ENCODE measurements at places on chromosomes 7 and 10.

GRCh38 chr10:125060026-125060425, 100.3 kb downstream of the CTBP2 start:
- no peak for DNase-seq

DNA sequence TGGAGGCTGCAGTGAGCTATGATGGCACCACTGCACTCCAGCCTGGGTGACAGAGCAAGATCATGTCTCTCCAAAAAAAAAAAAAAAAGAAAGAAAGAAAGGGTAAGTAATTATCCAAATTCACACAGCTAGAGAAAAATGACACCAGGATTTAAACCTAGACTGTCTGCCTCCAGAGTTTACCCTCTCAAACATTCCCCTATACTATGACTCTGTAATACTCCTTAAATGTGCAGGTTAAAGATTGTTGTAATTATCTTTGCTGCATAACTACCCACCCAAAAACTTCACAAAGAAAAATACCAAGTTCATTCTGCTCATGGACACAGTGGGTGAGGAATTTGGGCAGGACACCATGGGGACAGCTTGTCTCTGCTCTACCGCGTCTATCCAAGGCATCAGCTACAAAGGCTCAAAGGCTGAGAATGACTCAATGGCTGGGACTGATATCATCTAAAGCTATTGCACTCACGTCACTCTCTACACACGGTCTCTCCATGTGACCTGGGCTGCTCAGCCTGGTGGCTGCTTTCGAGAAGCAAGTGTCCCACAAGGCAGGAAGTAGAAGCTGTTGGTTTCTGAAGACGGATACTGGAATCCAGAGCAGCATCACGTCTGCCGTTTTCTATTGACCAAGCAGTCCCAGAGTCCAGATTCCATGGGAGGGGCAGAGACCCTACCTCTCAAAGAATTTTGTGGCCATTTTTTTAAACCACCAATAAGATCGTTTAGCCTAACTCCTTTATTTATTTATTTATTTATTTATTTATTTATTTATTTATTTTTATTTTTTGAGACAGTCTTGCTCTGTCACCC, 185.7 kb upstream of the AUTS2 start:
- peak; percentile 6 for DNase-seq

GRCh38 chr7:23334482-23335056, 35.4 kb downstream of the MALSU1 start:
- no peak for DNase-seq

DNA sequence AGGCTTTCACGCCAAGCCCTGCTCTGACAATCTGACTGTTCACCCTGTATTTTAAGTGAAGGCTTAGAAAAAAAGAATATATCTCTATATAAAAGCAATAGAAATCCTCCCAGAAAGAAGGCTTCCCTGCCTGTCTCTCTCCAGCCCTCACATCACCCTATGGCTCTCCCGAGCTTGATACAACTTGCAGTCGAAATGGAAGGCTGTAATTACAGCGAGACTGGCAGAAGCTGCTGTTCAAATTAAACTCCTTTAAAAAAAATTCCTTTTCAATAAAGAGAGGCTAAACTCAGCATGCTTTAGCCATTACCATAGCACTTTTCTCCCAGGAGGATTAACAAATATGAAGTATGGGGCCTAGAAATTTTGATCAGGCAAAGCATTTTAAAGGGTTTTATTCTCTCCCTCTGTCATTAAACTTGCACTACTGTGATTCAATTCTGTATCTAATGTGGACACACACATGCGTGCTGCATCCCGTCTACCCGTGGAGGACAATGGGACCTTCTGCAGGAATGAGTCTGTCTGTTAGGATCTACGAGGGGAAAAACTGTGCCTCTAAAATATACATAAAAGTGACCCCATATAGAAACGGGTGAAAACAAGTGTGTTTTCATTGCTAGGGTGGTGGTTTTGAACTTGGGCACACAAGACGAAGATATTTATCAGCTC, 223.8 kb downstream of the USP6NL start:
- no peak for DNase-seq

DNA sequence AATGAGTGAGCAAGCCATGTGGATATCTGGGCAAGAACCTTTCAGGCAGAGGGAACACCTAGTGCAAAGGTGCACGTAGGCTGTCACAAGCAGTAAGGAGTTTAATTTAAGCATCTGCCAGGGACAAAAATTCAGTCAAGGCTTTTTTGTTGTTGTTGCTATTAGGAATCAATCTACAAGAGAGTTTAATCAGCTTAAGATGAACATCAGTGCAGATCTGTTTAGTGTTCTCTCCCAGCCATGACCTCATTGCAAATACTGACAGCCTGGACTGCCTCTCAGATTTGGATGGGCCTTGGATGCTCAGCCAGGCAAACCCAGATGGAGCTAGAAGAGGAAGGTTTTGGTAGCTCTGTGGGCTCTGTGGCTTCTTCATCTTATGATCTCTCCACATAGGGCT, 3.3 kb upstream of the GLCCI1 start:
- no peak for DNase-seq

- DNase-seq: no peak
Measured at GRCh38 chr7:115417662-115418061, 495.8 kb downstream of the MDFIC start.

DNA sequence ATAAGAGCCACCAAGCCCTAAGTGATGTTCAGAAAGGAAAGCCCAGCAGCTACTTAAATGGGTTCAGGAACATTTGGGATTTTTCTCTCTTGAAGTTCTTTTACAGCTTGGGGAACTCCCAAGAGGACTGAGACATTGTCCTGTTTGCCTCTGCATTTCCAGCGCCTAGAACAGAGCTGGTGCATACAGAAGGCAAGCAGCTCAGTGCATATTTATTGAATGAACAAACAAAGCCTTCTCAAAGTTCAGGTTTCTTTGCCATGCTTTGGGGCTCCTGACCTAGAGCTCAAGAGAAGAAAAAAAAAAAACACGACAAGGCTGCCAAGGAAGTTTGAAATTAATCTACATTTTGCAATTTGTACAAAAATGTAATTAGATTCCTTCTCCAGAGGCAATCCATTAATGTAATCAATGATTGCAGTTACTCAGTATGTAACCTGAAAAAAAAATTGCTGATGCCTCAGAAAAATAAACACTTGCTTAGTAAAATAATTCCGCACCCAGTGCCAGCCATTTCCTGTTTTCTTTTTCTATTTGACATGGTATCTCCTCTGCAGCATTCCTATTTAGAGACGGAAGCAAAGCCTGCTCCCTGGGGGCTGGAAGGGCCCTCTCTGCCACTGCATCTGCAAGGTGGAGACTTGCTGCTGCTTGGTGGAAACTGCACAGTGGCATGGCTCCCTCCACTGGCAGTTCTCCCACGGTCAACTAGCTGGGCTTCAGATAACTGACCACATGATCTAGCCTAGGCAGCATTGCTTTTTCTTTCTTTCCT, 157.3 kb downstream of the TMEM178B start:
- no peak for DNase-seq

Measured in stimulated activated CD4-positive, alpha-beta T cell treated with anti-CD3 and anti-CD28 coated beads, Interleukin-12 subunit alpha, Interleukin-12 subunit beta, amount 100 ng/mL, for 48 hours (primary cell).